Activated naive CD4-positive, alpha-beta T cell treated with anti-CD3 and anti-CD28 coated beads, Interleukin-2, amount 50 U/mL, for 72 hours (primary cell): ENCODE measurements at places on chromosomes 2 and 18. TPM values are rescaled to one million over a fixed set of nuclear protein-coding genes. Genes with fewer than 3 reads are reported as not detected.

Gene ACVR2A
- total RNA-seq = 2.9 TPM

Gene GAL3ST2
- 0.16 TPM for total RNA-seq

Gene SMC6
- 24.8 TPM for total RNA-seq

Gene GBX2
- not detected for total RNA-seq

DNA sequence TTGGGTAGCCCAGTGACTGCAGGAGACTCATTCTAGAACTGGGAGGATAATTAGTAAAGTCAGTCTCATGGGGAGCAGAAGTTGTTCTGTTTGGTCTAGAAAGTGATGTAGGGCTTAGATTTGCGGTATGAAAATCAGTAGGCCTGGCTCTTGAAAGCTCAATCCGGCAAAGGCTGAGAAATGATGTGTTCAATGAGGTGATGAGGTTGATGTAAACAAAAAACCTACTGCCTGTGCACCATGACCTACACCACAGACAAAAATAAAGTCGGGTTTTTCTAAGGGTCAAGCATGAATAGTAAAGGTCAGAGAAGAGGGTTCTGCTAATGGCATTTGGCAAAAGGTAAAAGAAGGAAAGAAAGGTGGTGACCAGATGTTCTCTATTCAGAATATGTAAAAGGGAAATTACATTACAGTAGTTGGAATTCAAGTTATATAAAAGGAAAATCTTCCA is 80.8 kb upstream of the COL5A2 start:
- DNase-seq = no peak

DNA sequence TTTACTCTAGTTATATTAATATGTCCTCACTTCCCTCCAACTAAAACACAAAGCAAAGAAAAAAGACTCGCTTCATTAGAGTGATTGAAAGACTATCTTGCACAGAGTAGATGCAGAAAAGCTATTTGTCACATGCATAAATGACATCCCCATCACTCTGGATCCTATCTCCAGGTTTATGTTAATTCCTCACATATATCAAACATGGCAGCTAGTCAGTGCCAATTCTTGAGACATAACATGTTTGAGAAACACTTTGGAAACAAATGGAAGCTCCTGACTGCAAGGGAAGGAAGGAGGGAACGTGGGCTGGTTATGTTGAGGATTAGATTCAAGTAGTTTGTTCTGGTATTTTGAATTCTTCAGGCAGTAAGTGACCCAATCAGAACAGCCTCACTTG is 89.8 kb upstream of the BCL2L11 start:
- no peak for DNase-seq
